CD4-positive, alpha-beta T cell treated with Interleukin-6 at 100 ng/mL for 8 hours (primary cell): ENCODE measurements at places on chromosomes 13 and 19.

DNA sequence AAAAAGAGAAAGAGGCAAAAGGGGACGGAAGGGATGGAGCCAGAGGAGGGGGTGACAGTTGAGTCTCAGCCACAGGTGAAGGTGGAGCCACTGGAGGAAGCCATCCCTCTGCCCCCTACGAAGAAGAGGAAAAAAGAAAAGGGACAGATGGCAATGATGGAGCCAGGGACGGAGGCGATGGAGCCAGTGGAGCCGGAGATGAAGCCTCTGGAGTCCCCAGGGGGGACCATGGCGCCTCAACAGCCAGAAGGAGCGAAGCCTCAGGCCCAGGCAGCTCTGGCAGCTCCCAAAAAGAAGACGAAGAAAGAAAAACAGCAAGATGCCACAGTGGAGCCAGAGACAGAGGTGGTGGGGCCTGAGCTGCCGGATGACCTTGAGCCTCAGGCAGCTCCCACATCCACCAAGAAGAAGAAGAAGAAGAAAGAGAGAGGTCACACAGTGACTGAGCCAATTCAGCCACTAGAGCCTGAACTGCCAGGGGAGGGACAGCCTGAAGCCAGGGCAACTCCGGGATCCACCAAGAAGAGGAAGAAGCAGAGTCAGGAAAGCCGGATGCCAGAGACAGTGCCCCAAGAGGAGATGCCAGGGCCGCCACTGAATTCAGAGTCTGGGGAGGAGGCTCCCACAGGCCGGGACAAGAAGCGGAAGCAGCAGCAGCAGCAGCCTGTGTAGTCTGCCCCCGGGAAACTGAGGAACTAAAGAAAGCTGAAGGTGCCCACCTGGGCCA is 2.5 kb downstream of the POLR1G start:
- DNase-seq: no peak

- no peak for DNase-seq
These were observed 47.3 kb upstream of the CLDN10 start for GRCh38 chr13:95505265-95505664.

- no peak for DNase-seq
These were observed 21.9 kb downstream of the ONECUT3 start for GRCh38 chr19:1774989-1775772.

DNA sequence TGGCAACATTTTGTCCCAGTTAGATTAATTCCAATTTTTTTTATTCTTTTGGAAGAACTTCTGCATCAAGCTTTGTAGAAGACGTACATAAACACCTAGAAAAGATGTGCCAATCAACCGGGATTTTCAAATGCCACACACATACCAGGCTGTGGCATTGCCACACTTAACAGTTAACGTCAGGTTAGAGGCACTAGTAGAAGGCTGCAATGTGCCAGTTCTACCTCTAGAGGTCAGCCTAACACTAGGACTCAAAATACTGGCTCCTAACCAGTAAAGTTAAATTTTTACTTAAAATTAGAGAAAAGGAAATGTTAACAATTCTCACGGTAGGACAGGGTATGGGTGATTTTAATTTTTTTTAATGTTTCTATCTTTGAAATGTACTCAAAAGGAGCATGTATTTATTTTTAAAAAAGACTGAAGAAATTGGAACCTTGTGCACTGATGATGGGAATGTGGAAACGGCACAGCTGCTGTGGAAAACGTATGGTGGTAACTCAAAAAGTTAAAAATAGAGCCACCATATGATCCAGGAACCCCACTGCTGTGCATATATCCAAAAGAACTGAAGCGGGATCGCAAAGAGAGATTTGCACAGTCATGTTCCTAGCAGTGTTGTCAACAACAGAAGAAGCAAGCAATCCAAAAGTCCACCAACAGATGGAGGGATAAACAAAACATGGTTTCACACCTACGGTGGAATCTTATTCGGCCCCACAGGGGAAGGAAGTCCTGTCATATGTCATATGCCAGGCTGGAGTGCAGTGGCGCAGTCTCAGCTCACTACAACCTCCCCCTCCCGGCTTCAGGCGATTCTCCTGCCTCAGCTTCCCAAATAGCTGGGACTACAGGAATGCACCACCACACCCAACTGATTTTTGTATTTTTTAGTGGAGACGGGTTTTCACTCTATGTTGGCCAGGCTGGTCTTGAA is 30.3 kb downstream of the CRYL1 start:
- peak; percentile 67 for DNase-seq

GRCh38 chr19:46748325-46749109 is 2.3 kb upstream of the STRN4 start:
- DNase-seq: peak; percentile 66

- no peak for DNase-seq
These were observed 86.7 kb upstream of the TPP2 start for GRCh38 chr13:102510072-102510471.

DNA sequence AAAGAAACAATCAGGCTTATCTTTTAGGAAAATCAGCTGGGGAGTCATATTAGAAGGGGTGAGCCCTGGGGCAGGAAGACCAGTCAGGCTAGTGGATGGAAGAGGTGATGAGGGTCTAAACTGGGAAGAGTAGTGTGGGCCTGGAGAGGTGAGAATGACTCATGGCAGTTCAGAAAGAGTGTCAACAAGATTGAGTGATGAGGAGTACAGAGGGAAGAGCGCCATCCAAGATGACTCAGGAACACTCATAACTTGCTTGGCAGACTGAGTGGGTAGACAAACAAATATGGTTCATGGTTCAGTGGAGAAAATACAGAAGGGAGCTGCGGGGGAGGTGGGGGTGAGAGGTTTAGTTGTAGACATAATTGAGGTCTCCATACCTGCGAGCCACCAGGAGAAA is 17.3 kb upstream of the CLDN10 start:
- no peak for DNase-seq

DNA sequence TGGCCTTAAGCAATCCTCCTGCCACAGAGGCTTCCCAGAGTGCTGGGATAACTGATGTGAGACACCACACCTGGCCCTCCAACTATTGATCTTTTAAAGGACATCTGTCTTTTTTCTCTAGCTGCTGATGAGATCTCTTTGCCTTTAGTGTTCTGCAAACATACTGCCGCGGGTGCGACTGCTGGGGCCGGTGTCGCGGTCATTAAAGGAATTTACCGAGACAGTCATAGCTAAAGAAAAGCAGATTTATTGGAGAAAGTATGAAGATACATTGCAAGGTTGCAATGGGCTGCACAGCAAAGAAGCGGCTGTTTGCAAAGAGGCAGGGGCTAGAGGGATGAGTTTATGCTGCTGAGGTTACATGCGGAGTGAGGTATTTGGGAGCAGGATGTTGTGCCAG is 31.2 kb upstream of the LRRC4B start:
- no peak for DNase-seq

- DNase-seq: no peak
These were observed 132.6 kb downstream of the COG6 start for GRCh38 chr13:39788102-39788501.

GRCh38 chr19:45920458-45920857 is 5.9 kb upstream of the NANOS2 start:
- DNase-seq: no peak

DNA sequence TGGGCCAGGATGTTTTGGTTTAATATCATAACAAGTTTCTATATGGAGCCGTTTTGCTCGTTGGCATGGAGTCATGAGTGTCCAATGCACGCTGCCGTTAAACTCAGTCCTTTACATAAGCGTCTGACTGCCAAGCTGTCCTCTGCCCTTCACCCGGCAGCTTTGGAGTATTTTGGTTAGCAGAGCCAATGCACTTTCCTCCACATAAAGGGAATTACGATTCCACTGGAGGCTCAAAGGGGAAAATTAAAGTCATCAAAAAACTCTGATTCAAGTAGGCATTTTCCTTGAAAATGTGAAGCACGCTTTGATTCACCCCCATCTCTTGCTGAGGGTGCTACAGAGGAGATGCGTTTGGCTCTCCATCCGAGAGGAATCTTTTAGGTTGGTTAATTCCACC is 144.4 kb upstream of the ARGLU1 start:
- DNase-seq: no peak

DNA sequence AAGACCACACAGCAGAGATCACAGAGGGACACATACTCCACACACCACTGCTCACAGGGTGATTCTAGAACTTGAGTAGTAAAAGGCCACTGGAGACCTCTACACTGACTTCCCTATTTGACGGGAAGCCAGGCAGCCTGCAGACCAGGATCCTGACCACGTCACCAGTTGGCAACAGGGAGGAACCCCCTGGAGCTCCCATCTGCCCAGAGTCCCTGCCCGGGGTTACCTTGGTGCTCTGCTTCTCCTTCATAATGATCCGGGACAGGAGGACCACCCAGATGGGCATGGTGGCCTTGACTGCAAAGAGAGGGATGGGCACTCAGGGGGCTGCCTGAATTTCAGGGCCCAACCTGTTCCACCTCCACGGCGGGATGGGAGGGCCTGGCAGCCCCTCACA is 932 bp downstream of the SLC35E1 start:
- no peak for DNase-seq

- peak; percentile 55 for DNase-seq
These were observed 26.5 kb upstream of the LSM14A start for GRCh38 chr19:34145741-34146202.

GRCh38 chr19:49676784-49677230 is 264 bp upstream of the PRMT1 start:
- peak; percentile 100 for DNase-seq

DNA sequence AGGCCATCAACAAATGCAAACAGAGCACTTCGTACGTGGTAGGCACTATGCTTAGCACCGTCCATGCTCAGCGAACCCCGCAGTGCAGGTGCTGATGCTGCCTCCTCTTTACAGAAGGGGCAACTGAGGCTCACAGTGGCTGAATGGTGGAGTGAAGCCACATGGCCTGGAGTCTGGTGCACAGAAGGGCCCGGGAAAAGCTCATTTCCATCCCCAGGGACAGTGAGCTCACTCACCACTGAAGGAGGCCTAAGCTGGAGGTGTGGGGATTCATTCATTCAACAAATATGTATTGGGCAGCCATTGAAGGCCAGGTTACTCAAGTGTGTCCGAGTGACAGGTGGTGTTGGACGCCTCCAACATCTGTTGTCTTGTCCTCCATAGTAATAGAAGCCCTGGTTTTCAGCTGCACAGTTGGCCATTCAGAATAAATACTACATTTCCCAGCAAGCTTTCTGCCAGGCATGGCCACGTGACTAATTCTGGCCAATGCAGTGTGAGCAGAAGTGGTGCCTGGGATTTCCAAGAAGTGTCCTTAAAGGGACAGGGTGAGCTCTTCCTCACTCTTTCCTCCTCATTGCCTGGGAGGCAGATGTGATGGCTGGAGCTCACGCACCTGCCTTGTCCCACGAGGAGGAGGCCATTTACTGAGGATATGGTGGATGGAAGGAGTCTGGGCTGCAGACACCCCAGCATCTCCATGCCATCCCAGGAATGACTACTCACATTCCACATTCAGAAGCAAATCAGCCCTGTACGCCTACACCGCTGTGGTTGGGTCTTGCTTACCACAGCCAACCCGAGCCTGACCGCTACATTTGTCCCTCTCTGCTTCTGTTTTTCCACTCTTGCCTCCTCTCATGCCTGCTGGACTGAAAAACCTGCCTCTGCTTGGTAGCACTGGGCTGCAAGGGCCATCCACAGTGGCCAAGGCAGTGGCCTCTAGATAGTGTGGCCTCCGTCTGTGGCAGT is 2.3 kb upstream of the ZNRF4 start:
- no peak for DNase-seq

GRCh38 chr13:63351081-63351480 is 1935.4 kb upstream of the PCDH20 start:
- no peak for DNase-seq

GRCh38 chr13:65592731-65593130 is 1637.4 kb downstream of the PCDH9 start:
- DNase-seq: no peak

- no peak for DNase-seq
These were observed 21.0 kb downstream of the COMP start for GRCh38 chr19:18769989-18770528.

- no peak for DNase-seq
These were observed 14.3 kb downstream of the FARP1 start for GRCh38 chr13:98157188-98157587.

DNA sequence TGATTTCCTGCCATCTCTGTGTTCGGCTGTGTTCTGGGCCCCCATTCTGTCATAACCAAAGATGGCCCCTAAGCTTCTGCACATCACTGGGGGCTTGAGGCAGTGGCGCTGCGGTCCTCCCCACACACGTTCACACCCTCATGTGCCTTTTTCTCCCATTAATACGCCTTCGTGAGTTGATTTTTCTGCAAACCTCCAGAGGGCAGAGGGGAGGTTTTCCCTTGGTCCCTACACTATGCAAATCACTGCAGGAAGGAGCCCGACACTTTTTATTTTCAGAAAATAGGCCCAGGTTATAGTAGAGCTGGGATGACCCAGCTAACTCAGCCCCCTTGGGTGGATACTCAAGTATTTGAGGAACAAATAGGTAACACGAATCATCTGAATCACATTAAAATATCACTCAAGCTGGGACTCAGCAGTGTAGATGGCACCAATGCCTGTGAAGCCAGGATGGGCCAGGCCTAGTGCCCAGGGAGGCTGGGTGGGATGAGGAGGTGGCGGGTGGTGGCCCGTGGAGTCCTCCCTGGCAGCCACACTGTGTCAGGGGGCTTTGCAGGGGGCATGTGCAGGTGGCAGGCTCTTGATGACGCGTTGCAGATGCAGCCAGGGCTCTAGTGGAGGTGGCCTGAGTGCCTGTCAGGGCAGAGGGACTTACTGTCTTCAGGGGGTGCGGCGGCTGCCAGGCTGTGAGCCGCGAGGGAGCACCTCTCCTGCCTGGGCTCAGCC is 234.3 kb downstream of the TEX29 start:
- DNase-seq: no peak
